ENCODE measurements at places on chromosomes 2 and 18.

GRCh38 chr2:73239776-73240175 lies 5.7 kb downstream of the CCT7 start:
- DNase-seq: no peak

DNA sequence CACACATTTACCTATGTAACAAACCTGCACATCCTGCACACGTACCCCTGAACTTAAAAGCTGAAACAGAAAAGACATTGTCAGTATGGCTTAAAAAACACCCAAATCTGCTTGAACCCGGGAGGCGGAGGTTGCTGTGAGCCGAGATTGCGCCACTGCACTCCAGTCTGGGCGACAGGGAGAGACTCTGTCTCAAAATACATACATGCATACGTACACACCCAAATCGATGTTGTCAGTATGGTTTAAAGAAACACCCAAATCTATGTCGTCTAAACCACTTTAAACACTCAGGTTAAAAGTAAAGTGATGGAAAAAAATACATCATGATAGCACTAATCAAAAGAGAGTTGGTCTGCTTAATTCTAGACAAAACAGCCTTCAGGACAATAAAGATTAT lies 257.5 kb downstream of the RPRM start:
- DNase-seq: no peak

DNA sequence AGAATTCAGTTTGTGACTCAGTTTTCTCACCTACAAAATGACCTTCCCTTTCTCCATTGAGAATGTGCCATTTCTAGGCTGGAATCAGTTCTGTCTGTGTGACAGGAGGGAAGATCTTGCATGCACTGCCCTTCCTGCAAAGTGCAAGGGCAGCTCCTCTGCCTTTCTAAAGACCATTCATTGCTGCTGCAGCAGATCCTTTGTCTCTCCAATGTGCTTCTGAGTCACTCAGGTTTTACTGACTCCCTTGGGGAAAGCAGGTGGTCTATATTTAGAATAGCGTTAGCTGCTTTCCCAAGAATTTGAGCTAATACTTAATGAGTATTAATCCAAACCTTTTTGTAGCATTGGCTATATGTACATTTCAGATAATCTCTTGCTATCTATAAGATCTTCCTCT lies 62.5 kb downstream of the DAW1 start:
- no peak for DNase-seq

- no peak for DNase-seq
Measured at GRCh38 chr2:113700186-113700841, 56.1 kb downstream of the SLC35F5 start.

- no peak for DNase-seq
Measured at GRCh38 chr2:182870227-182870626, 3.8 kb upstream of the FRZB start.

DNA sequence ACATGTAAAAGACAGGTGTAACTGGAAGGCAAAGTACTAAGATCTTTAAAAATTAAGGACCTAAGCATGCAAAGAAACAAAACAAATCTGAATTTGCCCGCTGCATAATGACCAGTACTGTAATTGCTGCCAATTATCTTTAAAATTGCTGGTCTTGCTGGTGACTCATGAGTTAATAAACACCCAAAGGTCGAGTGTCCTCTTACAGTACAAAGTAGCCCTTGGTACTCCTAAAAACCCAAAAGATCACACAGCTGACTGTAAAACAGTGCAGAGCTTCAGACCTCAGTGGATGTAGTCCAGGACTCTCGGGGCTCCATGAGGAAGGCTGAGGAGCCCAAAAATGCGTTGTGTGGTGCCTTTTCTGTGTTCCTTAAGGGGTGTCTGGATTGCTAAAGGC lies 308.7 kb downstream of the CNTNAP5 start:
- no peak for DNase-seq

DNA sequence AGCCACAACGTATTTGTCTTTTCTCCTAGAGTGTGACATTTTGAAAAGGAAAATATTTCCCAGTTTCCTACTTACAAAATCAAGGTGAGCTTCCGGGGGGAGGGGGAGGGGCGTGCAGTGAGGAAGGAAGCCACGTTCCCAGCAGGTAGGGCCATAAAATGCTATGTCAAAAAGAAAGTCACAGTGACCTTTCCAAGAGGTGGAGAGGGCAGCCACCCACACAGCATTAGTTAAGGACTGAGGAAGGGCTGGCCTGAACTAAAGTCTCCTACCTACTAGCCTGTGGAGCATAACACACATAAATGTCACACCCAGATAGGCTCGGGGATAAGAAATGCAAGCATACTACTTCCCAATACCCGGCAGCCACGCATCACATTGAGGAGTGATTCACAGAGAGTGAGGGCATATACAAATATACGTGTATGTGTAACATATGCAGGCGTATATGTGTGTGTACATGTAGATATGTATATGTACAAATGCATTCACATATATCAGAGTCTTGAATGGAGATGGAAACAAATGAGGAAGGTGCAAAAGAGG lies 191.1 kb downstream of the STK39 start:
- DNase-seq: no peak

DNA sequence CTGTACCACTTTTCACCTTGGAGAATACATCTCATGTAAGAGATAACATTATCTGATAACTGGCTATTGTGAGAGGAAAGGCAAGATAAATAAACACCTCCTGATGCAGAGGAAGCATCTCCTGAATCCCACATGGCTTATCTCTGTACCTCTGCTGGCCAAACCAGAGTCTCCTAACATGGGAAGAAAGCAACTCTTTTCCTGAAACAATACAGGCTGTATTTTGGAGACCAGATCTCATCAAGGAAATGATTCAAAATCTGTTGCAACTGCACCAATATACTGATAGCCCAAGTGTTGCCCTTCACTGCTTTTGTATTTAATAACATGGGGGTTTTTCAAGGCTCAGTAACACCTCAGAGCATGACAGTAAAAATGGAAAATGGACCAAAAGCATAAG lies 106.9 kb downstream of the MREG start:
- DNase-seq: no peak

- DNase-seq: no peak
Measured at GRCh38 chr2:164485541-164485940, 135.7 kb downstream of the GRB14 start.

DNA sequence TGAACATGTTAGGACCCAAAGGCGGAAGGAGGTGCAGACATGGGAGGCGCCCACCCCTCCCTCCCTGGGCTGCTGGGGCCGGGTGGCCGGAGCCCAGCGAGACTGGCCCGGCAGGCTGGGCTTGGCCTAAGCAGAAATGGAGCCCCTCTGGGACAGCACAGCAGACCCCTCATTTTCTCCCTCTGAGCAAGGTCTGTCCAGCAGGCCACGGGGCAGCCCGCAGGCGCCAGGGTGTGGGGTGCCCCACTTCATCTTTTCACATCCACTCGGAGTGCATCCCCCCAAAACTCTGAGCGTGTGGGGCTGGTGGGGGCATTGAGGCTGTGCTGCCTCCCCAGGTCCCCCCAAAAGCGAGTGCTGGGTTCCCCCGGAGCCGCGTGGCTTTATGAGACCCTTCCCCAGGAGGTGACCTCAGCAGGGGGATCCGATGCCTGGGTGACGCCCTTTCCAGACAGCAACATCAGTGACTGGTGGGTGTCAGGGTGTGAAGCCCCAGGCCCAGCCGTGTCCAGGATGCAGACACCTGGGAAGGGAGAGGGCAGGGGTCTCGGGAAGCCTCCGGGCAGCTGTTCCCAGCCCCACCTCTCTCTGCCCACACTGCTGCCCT lies 36.7 kb upstream of the GPC1 start:
- no peak for DNase-seq

Data from sciatic nerve (tissue), 2 donors.